ENCODE measurements at places on chromosomes 12 and 14.

DNA sequence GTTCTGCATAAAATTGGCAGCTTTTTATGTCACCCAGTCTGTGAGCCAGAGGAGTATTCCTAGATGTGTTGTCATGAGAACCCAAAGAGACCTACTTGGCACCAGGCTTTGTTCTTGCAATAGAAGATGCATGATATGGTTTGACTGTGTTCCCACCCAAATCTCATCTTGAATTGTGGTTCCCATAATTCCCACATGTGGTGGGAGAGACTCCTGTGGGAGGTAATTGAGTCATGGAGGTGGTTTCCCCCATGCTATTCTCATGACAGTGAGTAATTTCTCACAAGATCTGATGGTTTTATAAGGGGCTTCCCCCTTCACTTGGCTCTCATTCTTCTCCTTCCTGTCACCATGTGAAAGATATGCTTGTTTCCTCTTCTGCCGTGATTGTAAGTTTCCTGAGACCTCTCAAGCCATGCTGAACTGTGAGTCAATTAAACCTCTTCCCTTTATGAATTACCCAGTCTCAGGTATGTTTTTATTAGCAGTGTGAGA is 572.0 kb upstream of the ATP2B1 start:
- no peak for DNase-seq

DNA sequence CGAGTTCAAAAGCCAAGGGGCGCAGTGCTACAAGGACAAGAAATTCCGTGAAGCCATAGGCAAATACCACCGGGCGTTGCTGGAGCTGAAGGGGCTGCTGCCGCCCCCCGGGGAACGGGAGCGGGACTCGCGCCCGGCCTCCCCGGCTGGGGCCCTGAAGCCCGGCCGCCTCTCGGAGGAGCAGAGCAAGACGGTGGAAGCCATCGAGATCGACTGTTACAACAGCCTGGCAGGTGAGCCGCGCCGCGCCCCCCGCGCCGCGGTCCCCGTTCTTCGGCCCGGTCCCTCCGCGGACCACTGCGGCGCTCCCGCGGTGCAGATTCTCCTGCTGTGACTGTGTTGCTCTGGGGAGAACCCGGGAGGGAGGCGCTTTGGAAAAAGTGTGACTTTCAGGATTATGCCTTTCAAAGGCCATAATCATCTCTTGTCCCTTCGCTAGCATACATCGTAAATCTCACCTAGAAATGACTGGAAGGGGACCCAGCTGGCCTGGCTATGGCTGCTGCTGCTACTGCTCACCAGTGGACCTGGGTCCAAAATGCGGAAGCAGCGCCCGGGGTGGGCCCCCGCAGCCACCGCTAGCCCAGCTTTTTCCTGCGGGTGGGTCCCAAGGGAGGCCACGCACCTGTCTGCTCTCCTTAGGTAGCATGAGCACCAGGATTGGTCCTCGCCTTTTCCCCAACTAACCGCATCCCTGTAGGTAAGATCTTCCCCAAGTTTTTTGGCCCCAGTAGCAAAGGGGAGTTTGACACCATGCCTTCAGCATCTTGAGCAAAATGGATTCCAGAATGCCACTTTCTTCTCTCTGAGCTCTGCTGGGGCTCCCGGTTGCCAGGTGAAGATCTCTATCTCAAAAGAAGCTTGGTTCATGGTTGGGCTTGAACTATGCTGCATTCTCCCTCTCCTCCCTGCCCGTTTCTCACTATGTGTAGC is 853 bp downstream of the TTC9 start:
- DNase-seq, result no peak

DNA sequence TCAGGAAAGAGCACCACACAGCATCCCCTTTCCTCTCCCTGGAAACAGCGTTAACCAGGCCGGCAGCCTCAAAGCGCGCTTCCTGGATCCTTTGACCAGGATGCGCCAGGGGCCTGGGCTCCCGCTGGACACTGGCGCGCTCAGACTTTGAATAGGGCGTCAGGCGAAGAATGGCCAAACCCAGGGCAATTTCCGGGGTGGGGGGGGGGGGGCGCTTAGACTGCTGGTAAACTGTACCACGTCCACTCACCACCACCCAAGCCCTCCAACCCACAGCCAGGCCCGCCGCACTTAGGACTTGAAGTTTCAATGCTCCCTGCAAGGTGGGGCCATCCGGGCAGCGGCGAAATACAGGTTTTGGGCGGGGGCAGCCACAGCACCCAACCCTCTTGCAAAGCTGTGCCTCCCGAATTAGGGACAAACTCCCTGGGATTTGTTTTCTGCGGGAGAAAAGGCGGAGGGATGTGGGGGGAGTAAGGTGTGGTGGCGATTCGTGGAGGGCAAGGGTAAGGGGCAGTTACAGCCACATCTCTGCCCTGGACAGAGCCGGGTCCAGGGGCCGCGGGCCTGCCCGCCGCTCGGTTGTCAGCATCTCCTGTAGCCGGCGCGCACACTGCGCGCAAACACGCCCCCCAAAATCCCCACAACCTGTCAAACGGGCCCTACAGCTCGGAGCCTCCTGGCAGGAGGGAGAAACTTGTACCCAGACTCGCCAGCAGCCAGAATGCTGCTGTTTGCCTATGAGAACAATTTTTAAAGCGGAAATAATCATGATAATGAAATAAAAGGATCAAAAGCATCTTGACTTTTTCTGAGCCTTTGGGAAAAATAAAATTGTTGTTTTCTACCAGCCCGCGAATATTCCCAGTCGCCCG is 958 bp downstream of the RTN1 start:
- DNase-seq, result no peak

DNA sequence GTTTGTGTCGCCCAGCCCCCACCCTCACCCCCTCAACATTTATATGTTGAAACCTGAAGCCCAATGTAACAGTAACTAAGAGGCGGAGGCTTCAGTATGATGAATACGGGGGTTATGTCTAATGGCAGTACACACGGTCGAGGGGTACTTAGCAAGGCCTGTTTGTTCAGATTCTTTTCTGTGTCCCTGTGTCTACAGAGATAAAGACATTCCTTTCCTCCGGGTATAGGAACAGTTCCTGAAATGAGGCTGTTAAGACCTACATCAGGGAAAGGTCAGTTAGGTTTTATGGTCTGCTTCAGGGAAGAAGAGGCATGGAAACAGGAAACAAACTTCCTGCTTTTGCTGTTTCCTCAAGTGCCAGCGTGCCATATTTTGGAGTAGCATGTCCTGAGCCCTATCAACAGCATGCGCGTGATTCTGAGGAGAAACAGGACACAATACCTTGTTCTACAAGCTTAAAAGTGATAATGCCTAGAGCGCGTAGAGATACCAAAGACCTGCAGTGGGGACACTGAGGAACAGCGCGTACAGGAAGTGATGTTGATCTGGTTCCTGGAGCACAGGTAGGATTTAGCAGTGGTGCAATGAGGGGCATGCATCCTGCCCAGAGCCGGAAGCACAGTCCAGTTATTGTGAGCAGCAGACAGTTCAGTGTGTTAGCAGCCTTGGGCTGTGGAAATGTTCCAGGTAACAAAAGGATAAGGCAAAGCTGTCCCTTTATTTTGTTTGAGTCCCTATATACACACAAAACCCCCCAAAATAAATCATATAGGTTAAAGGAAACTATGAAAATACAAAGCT is 47.2 kb downstream of the FGD4 start:
- DNase-seq, result no peak

DNA sequence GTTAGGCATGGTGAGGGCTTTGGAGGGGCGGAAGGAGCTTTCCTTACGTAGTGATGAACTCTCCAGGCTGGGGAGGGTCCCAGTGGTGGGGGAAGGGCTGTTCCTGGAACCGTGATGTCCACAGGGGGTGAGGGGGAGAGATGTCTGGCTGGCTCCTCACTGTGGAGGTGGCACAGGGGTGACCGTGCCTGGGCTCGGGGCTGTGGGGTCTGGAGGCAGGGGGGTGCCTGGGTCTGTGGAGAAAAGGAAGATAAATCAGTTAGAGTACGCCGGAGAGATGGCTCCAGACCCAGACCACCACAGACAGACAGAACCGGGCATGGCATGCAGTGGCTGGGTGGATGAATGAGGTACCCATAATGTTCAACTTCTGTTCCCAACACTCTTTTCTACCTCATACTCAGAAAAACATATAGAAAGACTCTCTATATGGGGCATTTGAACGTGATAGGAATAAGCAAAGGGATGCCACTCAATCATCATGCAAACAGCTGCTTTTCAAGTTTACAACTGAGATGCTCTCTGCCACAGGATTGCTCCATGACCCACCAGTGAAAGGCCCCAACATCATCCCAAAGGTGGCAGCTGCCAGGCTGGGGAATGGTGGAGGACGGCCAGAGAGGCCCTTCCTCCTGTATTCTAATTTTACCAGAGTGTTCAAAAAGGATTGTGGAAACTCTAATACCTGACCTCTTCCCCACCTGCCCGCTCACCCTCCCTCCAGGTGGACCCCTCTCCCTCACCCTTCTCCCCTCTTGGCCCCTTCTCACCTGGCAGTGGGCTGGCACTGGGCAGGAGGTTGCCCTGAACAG is 5.6 kb downstream of the MYL6 start:
- DNase-seq, result no peak

- no peak for DNase-seq
Measured at GRCh38 chr14:81208489-81208888, 12.3 kb downstream of the GTF2A1 start.

DNA sequence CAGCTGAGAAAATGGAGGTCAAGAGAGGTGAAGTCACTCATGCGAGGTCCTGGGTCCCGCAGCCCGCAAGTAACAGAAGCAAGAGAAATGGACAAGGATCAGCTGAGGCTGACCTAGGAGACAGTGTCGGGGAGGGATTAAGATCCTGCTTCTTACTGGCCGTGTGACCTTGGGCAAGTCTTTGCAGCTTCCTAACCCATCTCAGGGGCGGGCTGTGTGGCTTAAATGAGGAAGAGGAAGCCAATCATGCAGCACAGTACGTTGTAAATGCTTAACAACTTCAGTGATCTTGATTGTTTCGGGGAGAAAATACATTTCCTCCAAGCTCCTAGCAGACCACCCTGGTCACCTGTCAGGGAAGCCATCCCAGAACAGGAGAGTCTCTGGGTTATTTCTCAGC is 7.1 kb upstream of the PGF start:
- DNase-seq, result no peak

DNA sequence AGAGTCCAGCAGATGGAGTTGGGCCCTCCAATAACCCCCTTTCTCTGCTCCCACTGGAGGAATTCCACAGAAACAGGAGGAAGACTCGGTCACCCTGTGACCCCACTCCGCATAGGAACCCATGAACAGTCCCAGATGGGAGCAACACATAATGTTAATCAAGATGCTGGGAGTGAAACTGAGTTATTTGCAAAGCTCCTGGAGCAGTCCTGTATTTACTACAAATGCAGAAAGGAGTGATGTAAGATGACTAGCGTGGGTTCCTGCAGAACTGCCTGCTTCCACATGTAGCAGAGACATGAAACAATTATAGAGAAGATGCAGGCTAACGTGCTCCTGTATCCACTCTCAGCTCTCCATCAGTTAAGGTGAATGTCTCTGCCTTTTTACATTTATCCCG is 274.7 kb downstream of the FOXN3 start:
- DNase-seq, result no peak

- peak; percentile 39 for DNase-seq
Measured at GRCh38 chr12:93317227-93317626, 60.5 kb upstream of the NUDT4 start.

DNA sequence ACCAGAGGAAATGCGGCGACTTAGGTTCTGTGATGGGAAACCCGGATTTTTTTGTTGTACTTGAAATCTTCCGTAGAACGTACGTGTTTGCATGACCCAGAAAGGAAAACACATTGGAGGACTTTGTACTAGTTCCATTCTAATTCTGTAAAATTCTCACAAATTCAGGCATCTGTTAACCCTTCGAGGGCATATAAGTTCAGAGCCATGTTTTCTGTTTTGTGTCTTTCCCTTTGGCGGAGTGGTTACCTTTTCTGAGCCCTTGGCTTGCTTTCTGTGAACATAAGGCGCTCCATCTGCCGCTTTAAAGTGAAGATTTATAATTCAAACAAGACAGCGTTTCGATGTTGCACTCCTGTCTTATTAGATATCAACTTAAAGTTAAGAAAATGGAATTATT is 34.2 kb downstream of the BICD1 start:
- no peak for DNase-seq

DNA sequence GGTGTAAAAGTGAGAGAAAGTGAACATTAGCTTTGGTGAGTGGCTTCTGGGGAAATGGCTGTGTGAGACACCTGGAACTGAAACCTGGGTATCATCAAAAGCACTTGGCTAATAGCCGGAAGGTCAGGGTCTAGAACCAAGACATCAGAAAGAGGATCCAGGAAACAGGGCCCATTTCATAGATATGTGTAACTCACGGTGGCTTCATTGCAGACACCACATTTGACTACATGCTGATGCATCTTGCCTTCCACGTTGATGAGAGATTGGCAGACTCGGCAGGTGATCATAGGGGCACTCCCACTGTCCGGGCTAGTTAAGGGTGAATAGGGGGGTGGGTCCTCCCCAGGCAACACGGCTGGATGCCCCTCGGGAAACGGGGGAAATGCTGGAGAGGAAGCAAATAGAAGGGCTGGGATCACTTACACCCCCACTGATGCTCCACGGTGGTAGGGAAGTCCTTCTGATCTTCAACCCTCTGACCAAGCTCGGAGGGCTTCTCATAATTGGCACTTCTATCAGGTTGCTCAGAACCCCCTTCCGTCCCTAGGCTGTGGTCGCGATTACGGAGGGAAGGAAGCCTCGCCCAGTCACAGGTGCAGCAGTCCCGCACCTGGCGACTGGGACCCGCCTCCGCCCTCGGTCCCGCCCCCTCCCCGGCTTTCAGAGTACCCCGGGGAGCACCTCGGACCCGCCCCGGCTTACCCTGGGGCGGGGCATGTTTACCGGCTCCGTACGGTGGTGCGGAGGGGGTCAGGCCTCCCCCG is 593 bp downstream of the PIP4P1 start:
- DNase-seq, result peak; percentile 48

DNA sequence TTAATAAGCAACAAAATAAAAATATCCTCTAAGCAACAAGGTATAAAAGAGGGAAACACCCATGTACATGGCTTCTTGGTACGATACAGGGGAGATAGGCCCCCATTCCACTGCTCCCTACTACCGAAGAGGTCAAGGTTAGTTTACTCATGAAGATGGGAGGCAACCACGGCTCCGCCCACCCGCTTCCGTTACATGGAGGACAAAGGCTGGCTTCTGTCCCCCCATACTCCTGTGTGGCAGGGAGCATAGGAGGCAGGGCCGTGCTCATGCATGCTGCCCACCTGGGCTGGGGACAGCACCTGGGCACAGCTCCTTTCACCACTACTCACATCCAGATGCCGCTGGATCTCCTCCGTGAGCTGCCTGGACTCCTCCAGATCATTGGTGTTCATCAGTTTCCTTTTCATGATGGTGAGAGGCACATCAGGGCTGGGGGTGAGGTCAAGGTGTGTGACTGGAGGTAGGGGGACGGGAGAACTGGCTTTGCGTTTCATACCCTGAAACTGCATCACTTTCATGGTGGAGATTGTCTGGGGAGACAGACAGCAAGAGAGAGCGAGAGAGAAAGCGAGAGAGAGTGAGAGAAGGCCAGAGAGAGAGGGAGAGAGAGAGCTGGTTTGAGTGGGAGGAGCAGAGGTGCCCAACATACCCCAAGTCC is 39.0 kb downstream of the LGMN start:
- DNase-seq, result no peak

Measured in T-helper 2 cell (primary cell).